Lung microvascular endothelial cell (primary cell): ENCODE measurements at places on chromosomes 3 and 15. TPM values are rescaled to one million over a fixed set of nuclear protein-coding genes. Genes with fewer than 3 reads are reported as not detected.

- no peak for DNase-seq
Measured at GRCh38 chr3:179000144-179000543, 71.5 kb downstream of the ZMAT3 start.

DNA sequence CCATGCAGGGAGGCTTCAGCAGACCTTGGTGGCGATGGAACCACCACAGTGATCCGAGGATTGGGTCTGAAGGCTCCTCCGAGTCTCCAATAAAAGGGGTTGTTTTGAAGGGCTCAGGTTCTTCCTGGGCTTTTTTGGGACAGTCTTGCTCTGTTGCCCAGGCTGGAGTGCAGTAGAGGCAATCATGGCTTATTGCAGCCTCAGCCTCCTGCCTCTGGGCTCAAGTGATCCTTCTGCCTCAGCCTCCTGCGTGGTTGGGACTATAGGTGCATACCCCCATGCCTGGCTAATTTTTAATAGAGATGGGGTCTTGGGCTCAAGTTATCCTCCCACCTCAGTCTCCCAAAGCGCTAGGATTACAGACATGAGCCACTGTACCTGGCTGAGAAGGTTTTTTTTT, 84.8 kb downstream of the IGF1R start:
- DNase-seq: no peak

DNA sequence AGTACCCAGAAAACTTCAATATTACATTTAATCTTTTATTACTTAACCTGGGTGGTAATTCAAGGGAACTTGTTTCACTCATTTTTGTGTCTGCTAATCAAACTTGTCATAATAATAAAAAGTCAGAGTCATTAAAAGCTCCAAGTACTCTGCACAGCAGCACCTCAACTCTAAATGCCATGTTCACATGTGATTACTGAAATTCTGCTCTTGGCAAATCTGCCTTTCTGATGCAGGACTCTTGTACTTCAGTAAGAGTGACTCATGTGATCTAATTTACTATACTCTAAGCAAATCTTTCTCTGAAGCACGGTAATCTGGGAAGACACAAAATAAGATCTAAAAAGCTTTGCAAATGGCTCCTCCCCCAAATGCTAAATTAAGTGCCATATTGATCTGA, 6.4 kb downstream of the ROBO1 start:
- no peak for DNase-seq

DNA sequence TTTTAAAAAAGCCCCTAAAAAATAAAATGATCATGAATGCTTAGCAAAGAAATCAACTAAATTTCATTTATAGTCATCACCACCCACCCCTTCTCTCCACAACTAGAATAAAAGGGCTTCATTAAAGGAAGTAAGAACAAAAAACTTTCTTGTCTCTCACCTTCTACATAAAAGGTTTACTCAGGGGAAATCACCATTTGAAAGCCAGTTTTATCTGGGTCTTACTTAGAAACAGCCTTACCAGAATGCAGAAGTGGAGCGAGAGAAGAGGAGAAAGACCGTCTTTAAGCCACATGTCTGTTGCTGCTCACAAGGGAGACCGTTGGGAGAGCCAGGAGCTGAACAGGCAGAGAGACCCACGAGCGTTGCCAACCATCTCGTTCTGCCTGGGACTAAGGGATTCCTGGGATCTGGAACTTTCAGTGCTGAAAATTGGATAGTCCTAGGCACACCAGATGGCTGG, 350.1 kb upstream of the PROK2 start:
- no peak for DNase-seq

GRCh38 chr3:195203606-195204005, 67.4 kb downstream of the XXYLT1 start:
- DNase-seq: no peak

GRCh38 chr3:163605915-163606314, 1472.4 kb downstream of the SI start:
- DNase-seq: no peak

GRCh38 chr15:56074481-56075265, 81.3 kb upstream of the NEDD4 start:
- peak; percentile 3 for DNase-seq

Gene RAMAC
- 19.6 and 27.6 TPM in 2 replicates for total RNA-seq

Gene ROBO2
- total RNA-seq: not detected in 2 replicates

Gene HTR3E
- not detected in 2 replicates for total RNA-seq

DNA sequence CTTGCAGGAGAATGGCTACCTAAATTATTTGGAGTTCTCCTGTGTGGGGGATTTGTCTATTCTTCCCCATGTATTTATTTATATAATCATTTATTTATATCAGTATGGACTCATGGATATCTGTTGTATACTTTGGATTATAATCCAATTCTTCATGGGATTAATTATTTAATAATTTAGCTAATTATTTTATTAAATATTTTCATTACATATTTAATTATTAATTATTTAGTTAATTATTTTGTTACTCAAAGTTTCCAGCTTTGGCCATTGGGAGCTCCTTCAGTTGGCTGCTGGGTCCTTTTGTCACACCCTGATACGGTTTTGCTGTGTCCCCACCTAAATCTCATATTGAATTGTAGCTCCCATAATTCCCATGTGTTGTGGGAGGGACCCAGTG, 3.3 kb upstream of the PRR20G start:
- DNase-seq: no peak

DNA sequence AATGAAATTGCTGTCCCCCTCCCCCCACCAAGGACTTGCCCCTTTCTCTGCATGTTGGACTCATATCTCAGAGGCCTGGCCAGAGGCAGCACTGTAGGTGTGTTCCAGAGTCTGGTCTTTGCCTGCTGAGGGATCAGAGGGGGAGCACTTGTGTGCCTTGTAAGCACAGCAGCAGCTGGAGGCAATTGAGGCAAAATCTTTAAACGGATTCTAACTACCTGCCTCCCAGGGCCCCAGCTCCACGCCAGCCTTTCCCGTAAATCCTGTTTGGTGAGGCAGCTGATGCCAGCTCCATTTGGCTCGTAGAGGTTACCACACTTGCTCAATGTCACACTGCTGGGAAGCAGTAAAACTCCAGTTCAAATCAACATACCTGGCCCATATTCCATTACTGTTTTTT, 2.3 kb upstream of the IDH2 start:
- DNase-seq: no peak

GRCh38 chr3:187044206-187044605, 95.1 kb downstream of the RPL39L start:
- DNase-seq: peak; percentile 65

Gene MAN2C1
- total RNA-seq: 74.8 and 140 TPM in 2 replicates

- no peak for DNase-seq
Measured at GRCh38 chr3:43019826-43020225, 40.7 kb downstream of the GASK1A start.

GRCh38 chr3:157170861-157171260, 10.9 kb upstream of the CCNL1 start:
- no peak for DNase-seq

DNA sequence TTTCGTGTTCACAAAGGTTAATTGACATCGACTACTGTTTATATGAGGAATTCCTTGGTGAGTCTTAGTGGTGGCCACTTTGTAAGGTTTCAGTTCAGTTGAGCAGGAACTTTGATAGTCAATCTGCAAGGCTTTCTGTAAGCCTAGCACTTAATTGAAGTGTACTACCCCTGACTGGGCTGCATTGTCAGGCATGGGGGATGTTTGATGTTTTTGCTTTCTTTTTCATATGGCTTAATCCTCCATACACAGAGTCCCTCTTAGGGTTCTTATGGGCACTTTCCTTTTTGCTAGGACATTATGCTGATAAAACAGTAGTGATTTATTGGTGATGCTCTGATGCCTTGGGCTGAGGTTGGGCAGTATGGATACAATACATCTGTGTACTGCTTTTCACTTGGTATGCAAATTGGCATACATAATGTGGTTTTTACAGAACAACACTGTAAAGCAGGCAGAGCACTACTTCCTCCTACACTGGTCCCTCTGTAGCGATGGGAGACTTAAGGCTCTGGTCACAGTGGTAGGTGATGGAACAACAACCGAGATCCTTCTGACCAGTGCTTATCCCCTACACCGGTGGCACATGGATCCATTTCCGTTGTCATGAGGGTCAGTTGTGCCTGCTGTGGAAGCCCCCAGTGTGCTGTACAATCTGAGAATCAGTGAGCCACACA, 261.0 kb downstream of the MFSD1 start:
- DNase-seq: no peak

- peak; percentile 85 for DNase-seq
Measured at GRCh38 chr15:38002883-38003477, 68.5 kb downstream of the TMCO5A start.

DNA sequence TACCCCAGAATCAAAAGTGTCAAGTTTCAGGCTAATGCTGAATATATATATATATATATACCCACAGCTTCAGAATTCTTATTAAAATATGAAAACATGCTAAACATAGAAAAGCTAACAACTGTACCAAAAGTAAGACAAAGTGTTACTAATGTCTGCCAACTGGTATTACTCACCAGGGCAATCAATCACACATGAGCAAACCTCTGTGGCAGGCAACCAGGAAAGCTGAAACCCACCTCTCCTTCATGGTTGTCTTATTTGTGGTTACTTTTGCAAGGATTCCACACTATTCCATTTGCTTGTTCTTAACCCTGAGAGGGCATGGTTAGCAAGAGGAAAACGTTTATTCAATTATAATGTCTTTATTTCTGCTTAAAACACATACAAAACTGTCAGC, 512.3 kb upstream of the MDFIC2 start:
- DNase-seq: peak; percentile 60

Gene ANKRD63
- not detected in 2 replicates for total RNA-seq

- no peak for DNase-seq
Measured at GRCh38 chr3:10447527-10448260, 57.7 kb downstream of the ATP2B2 start.

DNA sequence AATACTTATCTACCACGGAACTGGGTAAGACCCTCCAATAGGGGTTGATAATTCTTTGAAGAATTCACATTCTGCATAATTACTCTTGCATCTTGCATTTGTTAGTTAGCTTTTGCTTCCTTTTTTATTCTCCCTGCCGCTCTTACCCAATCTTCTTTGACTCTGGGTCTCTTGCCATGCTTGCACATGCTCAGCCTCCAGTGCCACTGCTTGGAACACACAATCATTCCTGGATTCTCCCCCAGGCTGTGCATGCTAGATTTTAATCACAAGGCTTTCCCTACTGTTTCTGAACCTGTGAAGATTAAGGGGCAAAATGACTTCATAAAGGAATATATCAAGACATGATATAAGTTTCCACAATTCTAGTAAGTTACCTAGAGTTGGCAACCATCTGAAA, 133.1 kb downstream of the IL1RAP start:
- no peak for DNase-seq

Gene ADAMTS7
- 2.6 and 7.0 TPM in 2 replicates for total RNA-seq

- no peak for DNase-seq
Measured at GRCh38 chr15:65095747-65096104, 19.2 kb downstream of the KBTBD13 start.

Gene ISL2
- 0.40 and 0.65 TPM in 2 replicates for total RNA-seq

DNA sequence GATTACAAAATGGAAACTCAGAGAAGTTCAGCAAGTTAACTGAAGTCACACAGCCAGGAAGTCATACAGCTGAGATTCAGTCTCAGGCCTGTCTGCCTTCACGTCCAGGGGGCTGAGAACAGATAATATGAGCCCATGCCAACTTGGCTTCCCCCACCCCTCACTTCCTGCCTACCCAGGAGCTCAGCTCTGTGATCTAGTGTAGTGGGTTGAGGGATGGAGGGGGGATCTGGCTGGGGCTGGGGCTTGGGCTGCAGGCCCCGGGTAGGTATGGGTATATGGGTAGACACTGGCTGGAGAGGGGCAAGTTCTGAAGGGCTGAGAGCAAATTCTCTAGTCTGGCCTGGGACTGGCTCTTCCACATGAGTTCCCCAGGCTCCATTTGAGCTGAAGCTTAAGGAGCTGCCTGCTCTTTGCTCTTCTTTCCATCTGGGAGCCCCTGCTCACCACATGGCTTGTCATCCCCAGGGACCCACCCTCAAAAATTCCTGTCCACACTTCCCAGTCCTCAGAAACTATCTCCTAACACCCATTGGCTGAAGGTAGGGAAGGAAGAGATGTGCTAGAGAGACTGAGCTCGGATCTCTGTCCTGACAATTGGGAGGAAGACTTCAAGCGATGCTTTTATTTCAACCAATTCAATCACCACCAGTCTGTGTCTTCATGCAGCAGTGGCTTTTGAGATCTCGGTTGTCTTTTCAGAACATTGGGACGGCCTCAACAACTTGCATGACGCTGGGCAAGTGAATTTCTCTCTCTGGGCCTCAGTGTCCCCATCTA, 2.0 kb downstream of the RASGRF1 start:
- no peak for DNase-seq

GRCh38 chr3:66400411-66401156, 100.2 kb downstream of the LRIG1 start:
- no peak for DNase-seq

Gene HHLA2
- not detected in 2 replicates for total RNA-seq

GRCh38 chr15:67914537-67915460, 75.0 kb upstream of the RNU6-1 start:
- no peak for DNase-seq

Gene UPK1B
- under 0.01 TPM in 1 of 2 replicates, not detected in the other for total RNA-seq

- no peak for DNase-seq
Measured at GRCh38 chr15:77296773-77297337, 123.0 kb downstream of the PEAK1 start.

DNA sequence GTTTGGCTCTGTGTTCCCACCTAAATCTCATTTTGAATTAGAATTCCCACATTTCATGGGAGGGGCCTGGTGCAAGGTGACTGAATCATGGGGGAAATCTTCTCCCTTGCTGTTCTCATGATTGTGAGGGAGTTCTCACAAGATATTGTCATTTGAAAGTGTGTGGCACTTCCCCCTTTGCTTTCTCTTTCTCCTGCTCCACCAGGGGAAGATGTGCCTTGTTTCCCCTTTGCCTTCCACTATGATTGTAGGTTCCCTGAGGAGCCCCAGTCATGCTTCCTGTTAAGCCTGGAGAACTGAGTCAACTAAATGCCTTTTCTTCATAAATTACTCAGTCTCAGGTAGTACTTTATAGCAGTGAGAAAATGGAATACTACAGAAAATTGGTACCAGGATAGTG, 157.2 kb upstream of the TPRG1 start:
- no peak for DNase-seq

GRCh38 chr3:131072845-131073244, 46.2 kb downstream of the NEK11 start:
- peak; percentile 12 for DNase-seq

DNA sequence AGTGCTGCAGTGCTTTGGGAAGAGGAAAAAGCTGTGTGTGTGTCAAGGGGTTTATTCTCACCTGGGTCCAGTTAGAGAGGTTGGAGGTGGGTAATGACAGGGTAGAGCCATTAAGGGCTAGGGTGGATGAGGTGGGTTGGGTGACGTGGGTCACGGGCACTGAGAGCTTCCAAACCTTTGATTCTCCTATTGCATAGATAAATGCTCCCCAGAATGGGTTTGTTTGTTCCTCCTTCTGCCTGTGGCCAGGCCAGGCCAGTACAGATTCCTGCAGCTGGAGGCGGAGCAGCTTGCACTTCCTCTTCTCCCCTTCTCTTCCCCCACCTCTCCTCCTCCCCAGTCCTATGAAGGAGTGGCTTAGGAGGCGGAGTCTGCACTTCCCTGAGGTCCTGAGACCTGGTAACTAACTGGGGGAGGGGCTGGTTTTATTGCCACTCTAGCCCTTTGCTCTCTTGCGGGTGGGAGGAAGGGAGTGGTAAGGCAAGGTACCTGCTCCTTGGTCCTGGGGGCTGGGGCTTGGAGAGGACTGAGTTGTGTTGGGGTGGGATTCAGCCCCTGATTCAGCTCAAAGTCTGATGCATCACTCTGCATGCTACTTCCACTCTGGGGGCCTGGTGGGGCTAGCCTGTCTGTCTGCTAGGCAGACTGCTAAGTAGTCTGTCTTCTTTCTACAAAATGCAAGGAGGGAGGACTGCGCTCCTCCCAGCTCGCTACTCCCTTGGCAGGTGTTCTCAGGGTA, 3.5 kb downstream of the SPINT1 start:
- no peak for DNase-seq

Gene TEX55
- total RNA-seq: not detected in 2 replicates
